MCF 10A (cell line): ENCODE measurements at places on chromosomes 7 and 10. TPM values are rescaled to one million over a fixed set of nuclear protein-coding genes. Genes with fewer than 3 reads are reported as not detected.
A peak's percentile ranks its signal among the peaks of the same experiment; 100 is the strongest.

DNA sequence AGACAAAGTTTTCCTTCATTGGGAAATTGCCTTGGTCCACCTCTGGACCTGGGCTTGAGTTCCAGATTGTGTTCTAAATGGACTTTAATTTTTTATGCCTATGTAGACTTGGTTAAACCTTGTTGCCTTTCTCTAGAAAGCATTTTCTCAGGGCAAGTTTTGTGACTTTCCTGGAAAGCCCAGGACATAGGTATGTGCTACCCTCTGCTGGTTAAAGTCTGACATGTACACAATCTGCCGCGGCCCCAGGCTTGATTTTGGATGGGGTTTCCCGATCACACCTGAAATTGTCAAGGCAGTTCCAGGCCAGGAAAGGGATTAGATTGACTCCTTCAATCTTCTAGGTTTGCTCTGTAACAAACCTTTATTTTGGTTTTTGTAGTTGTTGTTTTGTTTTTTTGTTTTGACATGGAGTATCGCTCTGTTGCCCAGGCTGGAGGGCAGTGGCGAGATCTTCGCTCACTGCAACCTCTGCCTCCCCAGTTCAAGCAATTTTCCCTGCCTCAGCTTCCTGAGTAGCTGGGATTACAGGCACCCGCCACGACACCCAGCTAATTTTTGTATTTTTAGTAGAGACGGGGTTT is 14.1 kb upstream of the AKR1B10 start:
- no peaks in the 10 kb centered on the region for H3K36me3 ChIP-seq
- no peaks in the 10 kb centered on the region for H3K27me3 ChIP-seq
- peak; percentile 79 for DNase-seq
- no peak overlapping the region for H3K4me3 ChIP-seq
- no peak overlapping the region for H3K27ac ChIP-seq

DNA sequence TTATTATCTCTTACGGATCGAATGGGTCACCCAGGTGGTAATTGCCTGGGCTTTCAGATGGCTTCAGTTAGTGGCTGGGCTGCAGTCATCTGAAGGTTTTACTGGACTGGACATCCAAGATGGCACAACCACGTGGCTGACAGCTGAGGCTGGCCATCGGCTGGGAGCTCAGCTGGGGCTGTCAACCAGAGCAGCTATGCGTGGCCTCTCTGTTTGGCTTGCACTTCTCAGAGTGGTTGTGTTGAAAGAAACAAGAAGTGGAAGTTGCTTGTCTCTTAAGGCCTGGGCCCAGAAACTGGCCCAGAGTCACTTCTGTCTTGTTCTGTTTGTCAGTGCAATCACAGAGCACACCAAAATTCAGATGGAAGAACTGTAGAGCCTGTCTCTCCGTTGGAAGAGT is 5.7 kb upstream of the GDI2 start:
- no peaks in the 10 kb centered on the region for H3K36me3 ChIP-seq
- H3K4me3 ChIP-seq: no peak overlapping the region
- no peak for DNase-seq

GRCh38 chr7:86848226-86848625 is 204.5 kb downstream of the GRM3 start:
- DNase-seq: no peak
- no peak overlapping the region for H3K27ac ChIP-seq
- no peaks in the 10 kb centered on the region for H3K4me1 ChIP-seq
- H3K4me3 ChIP-seq: no peak overlapping the region
- no peaks in the 10 kb centered on the region for H3K36me3 ChIP-seq
- H3K27me3 ChIP-seq: no peaks in the 10 kb centered on the region

DNA sequence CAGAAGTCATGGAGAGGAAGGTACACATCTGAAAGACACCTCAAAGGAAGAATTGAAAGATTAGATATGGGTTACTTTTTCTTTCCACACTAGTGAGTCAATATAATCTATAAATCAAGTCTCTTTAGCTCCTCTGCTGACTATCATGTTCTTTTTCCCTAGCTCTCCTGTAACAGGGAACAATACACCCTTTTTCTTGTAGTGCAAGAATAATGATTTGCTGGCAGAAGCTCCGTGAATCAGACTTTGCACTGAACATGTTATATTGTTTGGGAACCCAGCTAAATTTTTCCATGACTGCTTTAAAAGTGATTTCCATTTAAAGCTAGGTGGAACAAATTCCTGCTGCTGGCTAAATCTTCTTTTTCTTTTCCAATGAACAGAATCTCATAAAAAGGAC is 756.6 kb upstream of the C7orf33 start:
- peaks cover 11% of the 10 kb centered on the region for H3K27me3 ChIP-seq
- DNase-seq: no peak
- H3K27ac ChIP-seq: no peak overlapping the region
- no peaks in the 10 kb centered on the region for H3K4me1 ChIP-seq

GRCh38 chr10:120827251-120827875 is 23.8 kb upstream of the WDR11 start:
- no peak for DNase-seq
- H3K36me3 ChIP-seq: no peaks in the 10 kb centered on the region
- H3K4me3 ChIP-seq: no peak overlapping the region
- H3K27me3 ChIP-seq: peaks cover 52% of the 10 kb centered on the region
- H3K27ac ChIP-seq: no peak overlapping the region

Gene CALD1
- 130 and 183 TPM in 2 replicates for total RNA-seq

DNA sequence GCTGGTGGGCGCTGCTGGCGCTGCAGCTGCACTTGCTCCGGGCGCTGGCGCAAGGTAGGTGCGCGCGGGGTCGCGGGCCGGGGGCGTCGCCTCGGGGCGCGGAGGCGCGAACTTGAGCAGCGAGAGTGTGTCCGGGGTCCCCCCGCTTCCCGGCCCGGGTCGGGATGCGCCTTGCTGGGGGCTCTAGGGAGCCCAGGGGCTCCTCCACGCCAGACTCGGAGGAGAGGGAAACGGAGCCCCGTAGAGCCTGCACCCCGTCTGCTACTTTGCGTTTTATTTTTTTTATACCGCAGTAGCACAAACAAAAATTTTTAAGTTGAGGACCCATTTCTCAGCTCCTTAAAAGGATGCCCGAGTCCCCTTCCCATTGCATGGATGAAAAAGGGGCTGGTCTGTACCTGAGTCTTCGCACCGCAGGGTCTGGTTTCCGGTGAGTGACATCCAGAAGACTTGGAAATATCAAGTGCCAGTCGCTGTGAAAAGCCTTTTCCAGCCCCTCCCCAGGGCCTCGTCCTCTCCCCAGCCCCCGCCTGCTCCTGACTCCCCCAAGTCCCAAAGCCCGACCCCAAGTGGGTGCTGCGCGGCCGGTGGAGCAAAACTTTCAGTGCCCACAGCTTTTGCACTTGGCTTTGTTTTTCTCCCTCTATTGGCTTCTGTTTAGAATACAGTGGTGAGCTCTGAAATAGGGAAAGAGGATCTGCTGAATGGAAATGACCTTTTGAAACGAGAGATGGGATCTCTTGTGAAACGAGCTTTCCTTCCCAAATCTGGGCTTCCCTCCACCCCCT is 973 bp downstream of the SDK1 start:
- H3K36me3 ChIP-seq: no peaks in the 10 kb centered on the region
- DNase-seq: no peak
- H3K4me1 ChIP-seq: no peaks in the 10 kb centered on the region
- H3K27ac ChIP-seq: no peak overlapping the region
- peaks cover 9% of the 10 kb centered on the region for H3K27me3 ChIP-seq

Gene MXI1
- 16.9 and 19.5 TPM in 2 replicates for total RNA-seq

GRCh38 chr10:97822261-97822687 is 27.4 kb upstream of the GOLGA7B start:
- DNase-seq: peak; percentile 79
- H3K4me1 ChIP-seq: no peaks in the 10 kb centered on the region
- no peaks in the 10 kb centered on the region for H3K36me3 ChIP-seq
- H3K4me3 ChIP-seq: no peak overlapping the region

Gene AGAP3
- total RNA-seq: 95.6 and 138 TPM in 2 replicates

Gene ECHDC3
- 21.7 and 25.5 TPM in 2 replicates for total RNA-seq

Gene GLRX3
- total RNA-seq: 154 and 177 TPM in 2 replicates

DNA sequence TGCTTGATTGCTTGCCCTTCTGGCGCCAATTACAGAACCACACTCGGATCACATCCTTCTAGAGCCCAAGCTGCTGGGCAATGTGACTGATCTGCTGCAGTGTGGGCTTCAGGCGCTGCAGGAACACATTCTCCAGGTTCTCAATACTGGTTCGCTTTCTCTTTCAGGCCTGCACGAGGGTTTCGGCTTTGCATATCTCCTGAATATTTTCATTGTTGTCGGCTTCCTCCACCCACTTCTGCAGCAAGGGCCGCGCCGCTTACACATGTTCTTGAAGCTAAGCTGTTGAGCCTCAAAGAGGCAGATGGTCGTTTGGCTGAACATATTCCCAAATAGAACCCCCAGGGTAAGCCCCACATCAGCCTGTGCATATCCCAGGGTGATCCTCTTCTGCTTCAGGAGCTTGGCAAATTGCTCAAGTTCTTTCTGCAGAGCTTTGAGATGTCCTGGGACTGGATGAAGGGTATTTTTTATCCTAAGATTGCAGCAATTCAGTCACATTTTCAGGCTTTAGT is 64.6 kb downstream of the HERC4 start:
- no peak overlapping the region for H3K27ac ChIP-seq
- no peak for DNase-seq

DNA sequence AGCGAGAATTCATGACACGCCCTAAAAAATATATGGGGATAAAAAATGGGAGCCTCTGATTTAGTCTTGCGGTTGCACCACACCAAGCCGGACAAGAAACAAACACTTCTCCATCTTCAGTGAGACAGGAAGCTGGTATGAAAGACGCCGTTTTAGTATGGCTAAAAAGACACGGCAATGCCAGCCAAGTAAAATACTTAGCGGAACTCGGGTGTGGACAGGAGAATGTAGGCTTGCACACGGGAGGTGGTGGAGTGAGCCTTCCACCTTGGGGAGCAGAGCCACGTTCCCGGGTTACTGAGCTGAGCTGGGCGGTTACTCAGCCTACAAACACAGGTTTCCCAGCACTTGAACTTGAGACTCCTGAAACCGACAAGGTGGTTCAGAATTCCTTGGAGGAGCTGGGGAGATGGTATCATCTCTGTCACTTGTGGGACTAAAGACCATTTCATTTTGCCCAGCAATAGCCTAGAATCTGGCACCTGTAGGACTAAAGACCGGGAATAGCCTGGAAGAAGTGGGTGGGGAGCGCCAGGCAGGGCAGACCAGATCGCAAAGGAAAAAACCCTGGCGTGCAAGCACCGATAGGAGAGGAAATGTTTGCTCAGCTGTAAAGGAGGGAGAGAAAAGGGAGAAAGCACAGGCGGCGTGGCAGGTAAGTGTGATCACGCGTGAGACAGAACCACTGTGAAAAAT is 34.8 kb upstream of the SEPHS1 start:
- peaks cover 17% of the 10 kb centered on the region for H3K4me1 ChIP-seq
- H3K4me3 ChIP-seq: peak overlapping the region; percentile 79
- DNase-seq: peak; percentile 33

Gene CLEC2L
- total RNA-seq: not detected in 2 replicates

Gene AGBL3
- total RNA-seq: 1.1 and 1.8 TPM in 2 replicates

Gene SLC13A4
- not detected in 2 replicates for total RNA-seq

GRCh38 chr7:151271699-151272355 is 23.3 kb upstream of the SMARCD3 start:
- no peak overlapping the region for H3K27ac ChIP-seq
- peaks cover 10% of the 10 kb centered on the region for H3K27me3 ChIP-seq
- no peak overlapping the region for H3K4me3 ChIP-seq
- H3K4me1 ChIP-seq: peaks cover 6% of the 10 kb centered on the region
- H3K36me3 ChIP-seq: peaks cover 10% of the 10 kb centered on the region

DNA sequence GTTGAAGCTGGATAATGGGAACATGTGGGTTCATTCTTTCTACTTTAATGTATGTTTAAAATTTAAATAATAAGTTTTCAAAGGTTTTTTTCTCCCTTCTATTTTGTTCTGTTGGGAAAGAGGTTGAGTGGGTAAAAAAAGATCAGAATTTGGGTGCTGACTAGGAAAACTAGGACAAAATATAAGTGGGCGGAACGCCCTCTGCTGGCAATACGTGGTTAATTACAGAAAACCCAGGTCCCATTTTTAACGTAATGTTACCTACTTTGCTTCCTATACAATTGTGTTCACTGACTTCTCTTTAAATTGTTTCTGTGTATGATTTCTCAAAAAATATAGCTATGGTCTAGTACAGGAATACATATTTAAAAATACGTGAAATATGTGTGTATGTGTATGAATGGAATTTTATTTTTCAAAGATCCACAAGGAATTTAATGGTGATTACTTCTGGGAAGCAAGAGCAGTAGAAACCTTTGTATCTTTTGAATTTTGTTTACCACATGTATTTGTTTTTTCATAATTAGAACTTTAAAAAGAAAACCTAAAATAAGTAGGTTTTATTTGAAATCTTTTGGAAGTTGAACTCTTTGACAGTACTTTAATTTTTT is 8.7 kb downstream of the ECD start:
- peaks cover 78% of the 10 kb centered on the region for H3K36me3 ChIP-seq
- peak; percentile 69 for DNase-seq
- no peaks in the 10 kb centered on the region for H3K27me3 ChIP-seq
- H3K4me1 ChIP-seq: peaks cover 24% of the 10 kb centered on the region

GRCh38 chr7:29843093-29843492 is 36.8 kb downstream of the WIPF3 start:
- H3K4me3 ChIP-seq: no peak overlapping the region
- no peaks in the 10 kb centered on the region for H3K36me3 ChIP-seq
- no peak overlapping the region for H3K27ac ChIP-seq
- peaks cover 81% of the 10 kb centered on the region for H3K27me3 ChIP-seq
- H3K4me1 ChIP-seq: no peaks in the 10 kb centered on the region

Gene AASS
- total RNA-seq: 15.6 and 18.4 TPM in 2 replicates

GRCh38 chr7:30135301-30136116 is 723 bp downstream of the MTURN start:
- peak overlapping the region; percentile 92 for H3K4me3 ChIP-seq
- peak; percentile 41 for DNase-seq
- H3K4me1 ChIP-seq: no peaks in the 10 kb centered on the region

Gene ACTR3C
- 3.5 and 3.6 TPM in 2 replicates for total RNA-seq

Gene COL28A1
- total RNA-seq: 0.29 and 0.96 TPM in 2 replicates

GRCh38 chr7:127620406-127621233 is 2.7 kb upstream of the PAX4 start:
- H3K27me3 ChIP-seq: peaks cover 96% of the 10 kb centered on the region
- H3K4me1 ChIP-seq: no peaks in the 10 kb centered on the region
- no peak for DNase-seq

DNA sequence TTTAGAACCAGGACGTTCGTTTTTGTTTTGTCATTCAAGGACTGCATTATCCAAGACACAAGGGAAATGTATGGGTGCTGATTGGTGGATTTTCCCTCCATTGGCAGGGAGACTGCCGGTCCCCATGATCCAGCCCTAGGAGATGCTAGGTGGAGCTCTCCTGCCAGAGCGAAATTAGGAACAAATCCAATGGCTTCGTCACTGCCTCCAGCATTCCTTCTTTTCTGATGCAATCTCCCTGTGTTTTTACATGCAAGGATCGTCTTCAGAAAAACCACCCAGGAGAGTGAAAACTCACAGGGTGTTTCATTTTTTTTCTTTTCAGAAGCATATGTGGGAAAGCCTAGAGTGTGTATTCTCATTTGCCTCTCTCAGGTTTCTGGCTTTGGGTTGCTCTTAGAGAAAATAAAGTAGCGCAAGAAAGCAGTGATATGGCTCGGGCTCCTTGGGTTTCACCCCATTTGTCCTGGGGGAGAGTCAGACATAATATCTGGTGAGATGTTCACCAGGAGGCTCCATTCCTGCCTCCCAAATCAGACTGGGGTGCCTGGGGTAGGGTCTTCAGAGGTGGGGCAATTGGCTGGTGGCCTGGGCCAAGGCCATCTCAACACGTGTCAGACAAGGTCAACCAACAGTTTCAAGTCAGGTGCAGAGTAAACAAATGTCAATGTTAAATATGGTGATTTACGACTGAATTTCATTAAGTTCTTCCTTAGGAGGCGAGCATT is 450.9 kb upstream of the MKI67 start:
- no peak overlapping the region for H3K4me3 ChIP-seq
- H3K36me3 ChIP-seq: no peaks in the 10 kb centered on the region
- H3K27ac ChIP-seq: peak overlapping the region; percentile 88
- H3K27me3 ChIP-seq: no peaks in the 10 kb centered on the region
- peaks cover 9% of the 10 kb centered on the region for H3K4me1 ChIP-seq
